Cardiac septum (tissue), 1 donor: ENCODE measurements at places on chromosomes 12 and 14. TPM values are rescaled to one million over a fixed set of nuclear protein-coding genes. Genes with fewer than 3 reads are reported as not detected.

GRCh38 chr12:118986050-118986449, 4.7 kb downstream of the SRRM4 start:
- DNase-seq: no peak

- DNase-seq: no peak
Observed at GRCh38 chr12:103690426-103690825, 103.4 kb downstream of the STAB2 start.

KLRD1 gene
- total RNA-seq: 1.1 TPM

DNA sequence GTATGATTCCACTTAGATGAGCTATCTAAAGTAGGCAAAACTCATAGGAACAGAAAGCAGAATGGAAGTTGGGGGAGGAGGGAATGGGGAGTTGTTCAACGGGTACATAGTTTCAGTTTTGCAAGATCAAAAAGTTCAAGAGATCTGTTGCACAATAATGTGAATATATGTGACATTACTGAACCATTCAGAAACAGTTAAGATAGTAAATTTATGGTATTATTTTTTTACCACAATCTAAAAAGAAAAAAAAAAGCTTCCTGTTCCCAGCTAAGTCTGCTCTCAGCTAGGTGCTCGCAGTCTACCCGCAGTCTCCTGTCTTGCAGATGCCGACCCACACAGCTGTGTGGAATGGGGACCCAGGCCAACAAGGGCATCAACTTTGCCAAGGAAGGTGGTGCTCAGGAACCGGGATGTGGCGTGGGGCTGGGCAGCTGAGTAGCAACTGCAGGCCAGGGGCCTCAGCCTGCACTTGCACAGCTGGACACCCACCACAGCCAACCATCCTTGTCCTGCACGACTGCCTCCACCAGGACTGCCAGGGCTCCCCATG, 15.3 kb upstream of the ANO6 start:
- no peak for DNase-seq

GRCh38 chr12:119179335-119180021, 747 bp downstream of the HSPB8 start:
- no peak for DNase-seq

SAMD15 gene
- 0.11 TPM for total RNA-seq

GRCh38 chr12:4099276-4099675, 174.3 kb upstream of the CCND2 start:
- no peak for DNase-seq

TOMM20L gene
- total RNA-seq: not detected

GRCh38 chr12:23133471-23133870, 508.5 kb downstream of the ETNK1 start:
- DNase-seq: no peak

GRCh38 chr14:104486222-104486923, 93.2 kb upstream of the C14orf180 start:
- DNase-seq: no peak

FERMT2 gene
- 156 TPM for total RNA-seq

VRTN gene
- total RNA-seq: not detected

DNA sequence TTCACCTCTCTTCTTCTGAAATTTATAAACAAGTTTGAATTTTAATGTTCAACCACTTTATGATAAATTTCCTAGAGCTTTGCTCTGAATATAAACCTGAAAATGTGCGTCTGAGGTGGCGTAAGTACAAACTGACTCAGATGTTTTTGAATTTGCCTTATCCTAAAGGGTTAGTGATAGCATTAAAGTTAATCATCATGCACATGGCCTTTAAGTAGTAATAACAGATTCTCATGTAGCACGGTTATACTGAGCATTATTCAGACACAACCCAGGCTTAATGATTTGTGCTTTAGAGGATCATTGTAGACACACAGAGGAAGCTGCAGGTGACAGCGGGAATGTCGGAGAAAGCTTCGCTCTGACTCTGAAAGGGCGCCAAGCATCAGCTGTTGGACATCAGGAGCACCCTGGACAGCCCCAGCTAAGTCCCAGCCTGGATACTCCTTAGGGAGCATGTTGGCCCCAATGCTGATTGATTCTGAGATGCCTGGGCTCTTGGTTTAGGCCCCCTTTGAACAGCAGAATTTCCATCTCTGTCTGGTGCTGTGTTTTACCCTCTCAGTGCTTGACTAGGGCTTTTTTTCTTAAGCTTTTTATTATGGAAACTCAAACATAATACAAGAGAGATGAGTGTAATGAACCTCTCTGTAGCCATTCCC, 91.1 kb downstream of the PLXNC1 start:
- no peak for DNase-seq

FSCB gene
- not detected for total RNA-seq

DNA sequence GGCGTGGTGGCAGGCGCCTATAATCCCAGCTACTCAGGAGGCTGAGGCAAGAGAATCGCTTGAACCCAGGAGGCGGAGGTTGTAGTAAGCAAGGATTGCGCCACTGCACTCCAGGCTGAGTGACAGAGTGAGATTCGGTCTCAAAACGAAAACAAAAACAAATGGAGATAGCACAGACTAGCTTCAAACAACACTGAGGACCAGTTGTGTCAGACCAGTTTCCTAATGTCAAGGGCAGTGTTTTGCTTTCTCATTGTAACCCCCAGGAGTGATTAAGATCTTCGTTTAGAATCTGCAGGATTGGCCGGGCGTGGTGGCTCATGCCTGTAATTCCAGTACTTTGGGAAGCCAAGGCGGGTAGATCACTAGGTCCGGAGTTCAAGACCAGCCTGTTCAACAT, 18.5 kb downstream of the RPGRIP1 start:
- no peak for DNase-seq

DNA sequence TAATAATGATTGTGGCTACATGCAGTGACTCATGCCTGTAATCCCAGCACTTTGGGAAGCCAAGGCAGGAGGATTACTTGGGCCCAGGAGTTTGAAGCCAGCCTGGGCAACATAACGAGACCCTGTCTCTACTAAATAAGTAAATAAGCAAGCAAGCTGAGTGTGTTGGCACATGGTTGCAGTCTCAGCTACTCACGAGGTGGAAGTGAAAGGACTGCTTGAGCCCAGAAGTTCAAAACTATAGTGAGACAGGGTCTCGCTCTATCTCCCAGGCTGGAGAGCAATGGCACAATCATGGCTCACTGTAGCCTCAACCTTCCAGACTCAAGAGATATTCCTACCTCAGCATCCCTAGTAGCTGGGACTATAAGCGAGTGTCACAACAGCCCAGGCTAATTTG, 64.7 kb downstream of the RPS6KA5 start:
- no peak for DNase-seq

GALNT4 gene
- total RNA-seq: 2.0 TPM

PPP1R12A gene
- total RNA-seq: 63.3 TPM

- no peak for DNase-seq
Observed at GRCh38 chr12:79919762-79920161, 15.1 kb downstream of the PPP1R12A start.

DIO2 gene
- total RNA-seq: 32.0 TPM

DNA sequence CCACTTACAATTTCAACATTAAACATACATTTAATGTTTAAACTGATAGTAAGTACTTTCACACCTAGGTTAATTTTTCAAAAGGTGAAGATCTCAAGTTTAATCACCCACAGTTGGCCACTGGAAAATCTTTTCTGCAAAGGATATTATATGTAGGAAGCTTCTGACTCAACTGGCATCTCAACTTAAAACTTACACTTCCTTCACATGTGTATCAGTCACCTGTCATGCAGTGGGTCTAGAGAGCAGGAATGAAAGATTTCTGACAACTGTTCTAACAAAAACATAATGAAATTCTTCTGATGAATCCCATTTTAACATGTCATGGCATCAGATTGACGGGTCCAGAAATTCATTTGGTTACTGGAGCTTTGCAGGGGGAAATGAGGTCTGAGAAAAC, 192.8 kb downstream of the KLHL28 start:
- no peak for DNase-seq

HOXC10 gene
- not detected for total RNA-seq

DNA sequence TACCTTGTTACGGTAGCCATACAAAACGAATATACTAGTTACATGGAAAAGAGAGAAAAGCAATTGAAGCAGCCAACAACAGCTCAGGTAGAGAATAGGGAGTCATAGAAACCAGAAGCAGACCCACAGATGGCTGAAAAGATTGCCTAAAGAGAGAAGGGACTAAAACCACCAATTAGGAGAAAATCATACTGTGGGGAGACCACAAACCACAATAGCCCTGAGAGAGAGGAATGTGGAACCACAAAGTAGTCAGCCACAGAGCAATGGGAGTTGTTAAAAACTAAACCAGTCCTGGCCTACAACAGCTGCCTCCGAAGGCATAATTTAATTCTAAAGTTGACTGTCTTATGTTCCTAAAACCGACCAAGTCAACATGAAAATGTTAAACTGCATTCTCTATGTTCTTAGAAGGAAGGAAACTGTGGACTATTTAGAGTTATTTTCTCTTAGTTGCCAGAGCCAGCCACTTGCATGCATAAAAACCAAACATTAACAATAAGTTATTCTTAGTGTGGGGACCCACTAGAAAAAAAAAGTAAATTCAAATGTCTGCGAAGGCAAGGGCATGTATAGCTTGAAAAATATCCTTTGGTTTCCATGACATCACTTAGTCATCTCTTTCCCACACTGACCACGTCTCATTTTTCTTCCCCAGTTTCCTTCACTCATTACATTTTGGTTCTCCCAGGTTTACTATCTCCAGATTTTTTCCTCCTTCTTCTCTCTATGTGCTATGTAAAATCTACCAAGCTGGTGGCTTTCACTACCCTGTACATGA, 398.1 kb downstream of the NOVA1 start:
- DNase-seq: no peak

PGF gene
- 9.4 TPM for total RNA-seq

PACS2 gene
- 55.1 TPM for total RNA-seq

DNA sequence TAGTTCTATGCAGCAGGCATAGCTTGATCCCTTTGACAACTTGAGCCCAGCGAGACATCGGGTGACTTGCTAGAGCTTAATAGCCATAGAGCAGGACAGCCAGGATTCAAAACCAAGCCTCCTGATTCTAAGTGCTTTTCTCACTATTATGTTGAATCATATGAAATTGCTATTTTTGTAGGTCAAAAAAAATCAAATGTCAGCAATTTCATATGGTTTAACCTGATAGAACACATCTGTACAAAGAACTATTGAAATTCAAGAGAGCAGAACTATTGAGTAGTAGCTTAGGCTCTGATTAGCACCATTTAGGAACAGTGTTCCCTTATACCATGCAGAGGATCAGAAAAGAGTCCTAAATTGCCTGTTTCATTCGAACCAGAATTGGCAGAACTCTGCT, 132.0 kb downstream of the EMP1 start:
- no peak for DNase-seq

- DNase-seq: no peak
Observed at GRCh38 chr12:105588106-105588505, 257.6 kb downstream of the C12orf75 start.

CBLN3 gene
- total RNA-seq: 1.2 TPM

DNA sequence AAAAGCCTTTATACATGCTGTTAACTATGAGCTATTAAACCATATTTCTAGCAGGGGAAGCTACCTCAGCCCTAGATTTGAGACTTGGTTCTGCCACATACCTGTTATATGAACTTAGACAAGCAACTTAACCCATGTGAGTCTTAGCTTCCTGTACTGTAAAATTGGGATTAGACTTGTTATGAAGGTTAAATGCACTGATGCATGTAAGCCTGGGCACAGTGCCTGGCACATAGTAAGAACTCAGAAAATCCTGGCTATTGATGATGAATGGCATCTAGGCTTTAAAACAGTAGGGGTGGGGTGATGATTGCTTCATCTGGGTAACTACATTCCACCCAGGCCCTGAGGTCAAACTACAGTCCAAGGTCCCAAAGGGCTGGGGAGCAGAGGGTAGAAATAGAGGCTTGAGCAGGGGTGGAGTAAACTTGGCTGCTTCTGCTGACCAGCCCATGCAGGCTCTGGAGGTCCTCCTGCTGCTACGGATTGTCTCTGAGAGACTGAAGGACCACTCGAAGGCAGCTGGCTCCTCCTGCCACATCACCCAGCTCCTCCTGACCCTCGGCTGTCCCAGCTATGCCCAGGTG, 11.3 kb downstream of the ESPL1 start:
- no peak for DNase-seq

GRCh38 chr14:68513838-68514607, 278.8 kb downstream of the ZFP36L1 start:
- DNase-seq: no peak

GRCh38 chr14:55553791-55554190, 26.2 kb upstream of the KTN1 start:
- no peak for DNase-seq

DNA sequence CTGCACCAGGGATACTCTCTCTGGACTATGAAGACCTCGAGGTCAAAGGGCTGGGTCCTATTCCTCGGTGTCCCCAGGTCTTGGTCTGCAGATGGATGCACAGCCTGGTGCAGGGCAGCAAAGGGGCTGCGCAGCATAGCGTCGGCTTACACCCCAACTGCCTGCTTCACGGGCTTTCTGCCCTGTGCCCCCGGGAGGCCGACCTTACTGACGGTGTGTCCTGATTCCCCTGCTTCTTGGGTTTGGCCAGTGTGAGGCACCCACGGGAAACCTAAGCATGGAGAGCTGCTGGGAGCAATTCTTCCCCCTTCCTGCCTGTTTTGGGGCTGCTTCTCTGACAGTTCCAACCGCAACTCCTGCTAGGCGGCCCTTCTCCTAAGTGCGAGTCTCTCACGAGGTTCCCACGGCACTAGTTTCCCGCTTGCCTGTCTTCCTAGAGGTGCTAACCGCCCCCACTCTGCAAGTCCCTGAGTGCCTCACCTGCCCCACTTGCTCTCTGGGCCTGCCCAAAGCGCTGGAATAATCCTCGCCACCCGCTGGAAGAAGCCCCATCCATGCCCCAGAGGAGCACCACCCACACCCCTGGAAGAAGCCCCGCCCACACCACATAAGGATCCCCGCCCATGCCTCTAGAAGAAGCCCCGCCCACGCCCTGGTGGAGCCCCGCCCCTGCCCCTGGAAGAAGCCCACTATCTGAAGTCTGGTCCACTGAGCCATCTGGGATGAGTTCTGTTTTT, 54.0 kb downstream of the PRIMA1 start:
- DNase-seq: no peak

GRCh38 chr12:128394137-128394536, 127.2 kb downstream of the TMEM132C start:
- DNase-seq: peak; percentile 9

DNA sequence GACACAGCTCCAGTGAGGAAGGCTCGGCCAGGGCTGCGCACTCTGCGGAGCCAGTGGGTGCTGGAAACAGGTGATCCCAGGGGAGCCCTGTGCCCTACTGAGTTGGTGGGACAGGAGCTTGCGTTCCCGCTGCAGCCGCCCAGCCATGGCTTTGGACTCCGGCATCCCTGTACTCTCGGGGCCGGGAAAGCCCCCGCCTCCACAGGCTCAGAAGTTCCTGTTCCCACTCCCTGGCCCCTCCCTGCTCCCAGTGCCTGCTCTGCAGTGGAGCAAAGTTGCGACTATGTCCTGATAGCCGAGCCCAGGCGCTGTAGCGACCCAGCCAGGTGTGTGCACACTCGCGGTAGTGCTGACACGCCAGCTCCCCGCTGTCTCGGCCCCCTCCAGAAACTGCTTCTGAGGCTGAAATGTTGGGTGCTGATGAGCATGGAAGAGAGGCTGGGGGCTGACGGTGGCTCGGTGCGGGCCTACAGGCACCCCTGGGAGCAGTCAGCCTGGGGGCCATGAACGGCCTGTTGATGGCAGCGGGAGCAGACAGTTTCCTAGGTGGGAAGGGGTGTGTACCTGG, 344.6 kb upstream of the MGAT4C start:
- DNase-seq: peak; percentile 74

CFL2 gene
- total RNA-seq: 673 TPM
